Stimulated activated CD8-positive, alpha-beta memory T cell treated with anti-CD3 and anti-CD28 coated beads, Interleukin-15, amount 100 ng/mL, for 4 hours (primary cell): ENCODE measurements at places on chromosomes 16 and 17.

DNA sequence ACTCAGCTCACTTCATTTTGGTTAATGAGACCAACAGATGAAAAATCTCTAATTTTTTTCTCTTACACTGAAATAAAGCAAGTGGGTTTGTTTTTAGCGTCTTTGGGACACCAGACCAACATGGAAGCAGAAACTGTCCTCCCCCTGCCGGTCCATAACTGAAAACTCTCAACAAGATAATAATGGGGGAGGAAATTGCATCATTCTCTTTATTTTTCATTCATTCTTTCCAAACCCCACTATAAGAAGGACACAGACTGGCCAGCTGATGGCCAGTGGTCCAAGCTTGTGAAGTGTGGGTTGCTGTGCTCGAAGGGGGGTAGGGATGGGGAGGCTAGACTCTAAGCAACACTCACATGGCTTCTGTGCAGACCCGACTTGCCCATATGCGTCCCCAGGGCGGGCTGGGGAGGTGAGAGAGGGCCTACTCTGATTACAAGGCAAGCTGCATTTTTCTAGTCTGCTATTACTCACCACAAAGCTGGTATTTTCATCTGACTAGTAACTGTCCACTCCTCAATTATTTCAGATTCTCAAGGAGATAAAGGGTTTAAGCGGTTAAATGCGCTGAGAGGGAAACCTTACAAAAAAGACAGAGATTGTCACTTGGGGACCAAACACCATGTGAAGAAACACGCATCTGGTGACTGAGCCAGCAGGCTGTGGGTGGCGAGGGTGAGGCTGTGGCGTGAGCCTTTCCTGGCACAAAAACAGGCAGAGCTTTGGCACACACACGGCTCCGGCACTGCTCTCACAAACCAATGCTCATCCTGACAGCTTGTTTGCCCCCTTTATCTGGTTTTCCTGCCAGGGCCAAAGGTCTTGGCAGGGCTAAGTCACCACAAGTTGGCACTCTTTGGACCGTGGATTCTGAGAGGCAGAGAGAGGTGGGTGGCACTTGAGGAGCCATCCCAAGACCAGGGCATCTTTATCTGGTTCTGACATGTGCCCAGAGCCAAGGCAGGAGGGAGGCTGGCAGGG is 38.2 kb downstream of the MARF1 start:
- DNase-seq, result no peak

DNA sequence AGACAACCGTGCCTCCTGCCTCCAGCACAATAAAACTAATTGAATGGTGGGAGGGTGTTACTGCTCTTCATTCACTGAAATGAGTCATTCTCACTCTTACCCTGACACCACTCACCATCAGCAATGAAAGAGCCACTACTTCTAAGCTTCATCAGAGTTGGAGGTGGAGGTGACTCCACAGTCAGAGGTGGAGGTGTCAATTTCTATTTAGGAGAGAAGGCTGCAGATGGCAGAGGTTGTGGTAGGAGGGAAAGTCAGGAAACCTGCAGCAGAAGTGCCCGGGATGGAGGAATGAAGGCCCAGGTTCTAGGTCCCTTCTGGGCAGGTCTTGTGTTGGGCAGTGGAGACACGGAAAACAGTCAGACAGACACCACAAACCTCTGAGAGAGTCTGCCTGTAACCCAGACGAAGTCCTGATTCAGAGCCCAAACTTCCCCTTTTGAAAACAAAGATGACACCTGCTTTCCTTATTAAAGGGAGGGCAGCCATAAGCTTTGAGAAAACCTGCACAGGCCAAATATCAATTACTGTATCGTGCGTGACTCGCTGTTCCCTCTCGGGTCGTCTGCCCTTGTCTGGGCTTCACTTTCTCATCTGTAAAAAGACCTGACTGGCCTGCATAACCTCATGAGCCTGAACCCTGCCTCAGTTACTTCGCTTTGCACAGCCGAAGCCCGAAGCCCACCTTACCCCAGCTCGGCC is 668 bp downstream of the ATPAF2 start:
- DNase-seq, result no peak

- no peak for DNase-seq
Measured at GRCh38 chr16:74771656-74772315, 2.8 kb downstream of the FA2H start.

- no peak for DNase-seq
Measured at GRCh38 chr16:73847090-73847489, 449.5 kb upstream of the PSMD7 start.

DNA sequence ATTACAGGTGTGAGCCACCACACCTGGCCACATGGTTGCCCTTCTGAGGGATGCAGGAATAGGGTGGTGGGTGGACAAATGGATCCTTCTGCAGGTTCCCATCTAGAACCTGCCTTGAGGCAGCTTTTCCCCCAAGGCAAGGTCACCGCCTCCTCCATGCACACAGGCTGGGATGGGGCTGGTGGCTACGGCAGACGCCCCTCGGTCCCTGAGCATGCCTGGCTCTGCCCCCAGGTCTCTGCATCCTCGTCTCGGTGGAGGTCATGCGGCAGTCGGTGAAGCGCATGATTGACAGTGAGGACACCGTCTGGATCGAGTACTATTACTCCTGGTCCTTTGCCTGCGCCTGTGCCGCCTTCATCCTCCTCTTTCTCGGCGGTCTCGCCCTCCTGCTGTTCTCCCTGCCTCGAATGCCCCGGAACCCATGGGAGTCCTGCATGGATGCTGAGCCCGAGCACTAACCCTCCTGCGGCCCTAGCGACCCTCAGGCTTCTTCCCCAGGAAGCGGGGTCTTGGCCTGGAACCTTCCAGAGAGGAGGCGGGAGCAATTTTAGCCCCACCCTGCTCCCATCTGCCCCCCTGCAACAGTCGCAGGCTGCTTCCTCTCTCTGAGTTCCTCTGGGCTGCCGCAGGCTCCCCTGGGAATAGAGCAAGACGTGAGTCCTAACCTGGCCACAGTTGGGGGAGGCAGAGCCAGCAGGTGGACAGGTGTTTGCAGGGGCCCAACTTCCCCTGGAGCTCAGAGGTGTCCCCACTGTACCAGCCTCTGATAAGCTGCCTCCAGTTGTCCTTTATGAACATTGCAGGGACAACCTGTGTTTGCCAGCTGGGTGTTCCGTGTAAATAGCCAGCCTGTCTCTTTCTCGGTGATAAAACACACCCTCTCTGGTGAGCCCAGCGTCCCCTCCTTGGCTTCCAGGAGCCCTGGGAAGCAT is 11.7 kb downstream of the CACNG1 start:
- no peak for DNase-seq

DNA sequence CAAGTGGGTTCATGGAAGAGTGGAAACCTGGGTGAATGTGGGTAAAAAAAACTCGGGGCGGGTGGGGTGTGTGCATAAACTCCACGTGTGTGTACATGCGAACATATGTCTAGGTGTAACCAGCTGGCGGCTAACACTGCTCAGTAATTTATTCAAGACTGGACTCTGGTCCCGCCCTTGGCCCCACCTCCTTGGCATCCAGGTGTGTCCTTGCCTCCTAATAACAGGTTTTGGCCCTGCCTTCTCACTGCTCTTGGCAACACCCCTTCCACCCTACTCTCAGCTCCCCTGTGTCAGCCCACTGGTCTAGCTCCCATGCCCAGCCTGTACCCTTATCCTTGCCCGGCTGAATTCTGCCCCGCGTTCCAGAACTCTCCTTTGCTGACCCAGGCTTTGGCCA is 8.3 kb downstream of the FLII start:
- no peak for DNase-seq

GRCh38 chr17:79728169-79728907 is 2.4 kb upstream of the ENPP7 start:
- peak; percentile 38 for DNase-seq

DNA sequence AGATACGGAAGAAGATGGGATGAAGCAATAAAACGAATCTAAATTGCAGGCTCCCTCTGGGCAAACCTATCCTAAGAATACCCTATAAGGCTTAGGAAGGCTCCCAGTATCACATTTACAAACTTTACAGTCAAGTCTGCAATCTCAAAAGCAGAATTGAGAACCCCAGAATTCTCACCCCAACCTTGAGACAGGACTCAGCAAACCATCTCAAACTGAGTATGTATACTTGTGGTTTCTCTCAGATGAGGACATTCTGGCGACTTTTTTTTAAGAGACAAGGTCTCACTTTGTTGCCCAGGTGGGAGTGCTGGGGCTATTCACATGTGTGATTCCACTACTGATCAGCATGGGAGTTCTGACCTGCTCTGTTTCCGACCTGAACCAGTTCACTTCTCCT is 19.3 kb upstream of the ITGA2B start:
- DNase-seq, result no peak

GRCh38 chr16:51442141-51442870 is 291.2 kb upstream of the SALL1 start:
- DNase-seq, result no peak

GRCh38 chr17:1577182-1577581 is 14.6 kb upstream of the PITPNA start:
- no peak for DNase-seq

GRCh38 chr17:4622375-4622774 is 19.1 kb downstream of the ALOX15 start:
- DNase-seq, result no peak
